ENCODE measurements at places on chromosomes 2 and 18.

DNA sequence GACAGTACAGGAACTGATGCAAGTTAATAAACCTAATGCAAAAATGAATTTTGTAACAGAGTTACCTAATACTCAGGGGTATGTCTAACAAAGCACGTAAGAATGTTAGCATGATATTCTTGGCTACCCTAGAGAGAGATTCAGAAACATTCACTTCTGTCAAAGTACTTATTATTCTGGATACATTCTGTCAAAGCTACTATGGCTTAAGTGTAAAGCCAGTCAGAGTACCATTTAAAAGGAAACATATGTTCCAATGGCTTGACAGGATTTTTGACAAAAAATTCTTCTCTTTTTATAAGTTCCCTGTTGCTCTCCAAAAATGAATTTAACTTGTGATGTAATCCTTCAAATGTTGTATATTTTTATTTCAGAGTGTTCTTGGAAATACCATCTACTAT is 85.5 kb downstream of the PIGN start:
- DNase-seq, result no peak

GRCh38 chr18:79405781-79406575 is 10.2 kb downstream of the NFATC1 start:
- peak; percentile 93 for DNase-seq

DNA sequence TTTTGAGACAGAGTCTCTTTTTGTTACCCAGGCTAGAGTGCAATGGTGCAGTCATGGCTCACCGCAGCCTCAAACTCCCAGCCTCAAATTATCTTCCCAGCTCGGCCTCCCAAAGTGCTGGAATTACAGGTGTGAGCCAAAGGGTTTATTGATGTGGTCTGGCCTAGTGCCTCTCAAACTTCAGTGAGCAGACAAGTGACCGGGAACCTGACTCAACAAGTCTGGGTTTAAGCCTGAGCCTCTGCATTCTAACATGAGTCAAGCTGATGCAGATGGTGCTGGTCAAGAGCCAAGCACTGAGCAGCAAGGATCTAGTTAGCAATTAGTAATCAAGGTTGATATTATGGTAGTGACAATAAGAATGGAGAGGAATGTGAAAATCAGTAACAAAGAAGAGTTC is 21.3 kb downstream of the CDK15 start:
- no peak for DNase-seq

DNA sequence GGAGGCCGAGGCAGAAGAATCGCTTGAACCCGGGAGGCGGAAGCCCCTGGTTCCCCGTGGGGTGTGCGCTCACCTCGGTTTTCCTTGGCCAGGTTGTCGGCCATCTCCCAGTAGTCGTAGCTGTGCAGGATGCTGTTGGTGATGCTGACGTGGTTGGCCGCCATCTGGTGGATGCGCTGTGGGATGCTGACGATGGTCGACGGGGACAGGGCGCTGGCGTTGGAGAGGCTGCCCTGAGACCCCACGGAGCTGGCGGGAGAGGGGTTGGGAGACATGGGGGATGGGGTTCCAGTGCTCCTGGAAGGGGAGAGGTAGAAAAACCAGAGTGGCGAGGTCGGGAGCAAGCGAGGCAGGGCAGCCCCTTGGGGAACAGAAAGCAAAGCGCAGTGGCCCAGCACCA is 64.4 kb upstream of the REV1 start:
- no peak for DNase-seq

- DNase-seq, result no peak
Observed at GRCh38 chr2:170022692-170023091, 155.3 kb upstream of the MYO3B start.

GRCh38 chr2:162177301-162177700 is 25.3 kb upstream of the GCG start:
- no peak for DNase-seq

DNA sequence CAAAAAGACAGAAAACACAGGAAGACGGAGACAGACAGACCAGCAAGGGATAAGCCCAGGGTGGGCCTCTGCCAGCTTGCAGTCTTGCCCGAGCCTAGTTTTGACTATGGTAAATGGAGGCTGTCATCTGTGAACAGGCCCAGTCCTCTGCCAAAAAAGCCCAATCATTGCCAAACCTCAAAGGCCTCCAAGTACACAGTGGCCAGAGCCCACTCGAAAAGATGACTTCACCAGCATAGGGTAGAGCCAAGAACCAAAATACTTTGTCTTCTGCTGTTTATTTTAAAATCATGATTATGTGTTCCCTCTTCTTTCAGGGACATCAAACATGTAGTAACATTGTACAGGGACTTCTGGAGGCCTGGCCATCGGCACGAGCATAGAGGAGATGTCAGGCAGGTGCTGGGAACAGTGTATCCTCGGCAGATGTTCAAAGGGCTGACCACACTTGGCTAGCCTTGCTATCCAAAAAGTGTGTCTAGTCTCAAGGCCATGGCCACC is 66.0 kb downstream of the TTC32 start:
- DNase-seq, result no peak

DNA sequence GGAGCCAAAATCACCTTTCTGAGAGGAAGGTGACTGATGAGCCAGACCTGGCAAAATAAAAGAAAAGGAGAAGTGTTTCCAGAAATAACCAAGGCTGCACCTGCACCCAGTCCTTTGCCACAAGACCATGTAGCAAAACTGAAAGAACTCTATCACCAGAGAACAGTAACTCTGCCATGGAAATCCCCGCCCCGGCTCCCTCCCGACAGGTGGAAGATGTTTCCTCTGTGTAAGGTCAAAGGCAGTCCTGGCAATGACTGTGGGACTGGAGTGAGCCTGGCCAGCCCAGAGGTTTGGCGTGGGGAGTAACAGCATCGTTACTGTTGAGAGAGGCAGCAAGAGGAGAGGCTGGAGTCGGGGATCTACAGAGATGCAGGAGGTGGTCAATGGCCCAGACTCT is 42.3 kb downstream of the SPRED2 start:
- peak; percentile 66 for DNase-seq

- DNase-seq, result no peak
Observed at GRCh38 chr2:236210536-236210935, 42.4 kb upstream of the GBX2 start.

Data from GM20000 (cell line).